Trophoblast cell (in vitro differentiated cells and primary cell): ENCODE measurements at places on chromosomes 2 and 18.

DNA sequence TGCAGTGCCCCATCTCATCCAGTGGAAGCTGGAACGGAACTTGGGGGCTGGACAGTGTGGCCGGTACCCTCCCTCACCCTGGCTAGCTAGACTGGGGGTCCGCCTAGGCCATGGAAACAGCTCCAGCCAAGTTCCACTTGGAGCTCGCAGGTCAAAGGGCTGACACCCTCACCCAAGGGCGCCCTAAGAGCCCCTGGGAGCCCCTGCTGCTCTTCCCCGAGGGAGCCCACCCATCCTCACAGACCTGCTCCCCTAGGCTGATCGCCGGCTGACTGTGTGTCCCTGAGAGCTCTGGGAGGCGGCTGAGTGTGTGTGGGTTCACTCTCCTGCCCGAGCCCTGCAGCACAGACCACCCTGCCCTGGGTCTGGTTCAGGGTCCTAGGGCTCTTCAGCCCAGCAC lies 118.2 kb upstream of the OTOS start:
- no peak for DNase-seq

GRCh38 chr2:200199005-200199404 lies 107.5 kb upstream of the SPATS2L start:
- DNase-seq, result no peak

- no peak for DNase-seq
These were observed 15.4 kb upstream of the MRPL33 start for GRCh38 chr2:27756091-27756490.

DNA sequence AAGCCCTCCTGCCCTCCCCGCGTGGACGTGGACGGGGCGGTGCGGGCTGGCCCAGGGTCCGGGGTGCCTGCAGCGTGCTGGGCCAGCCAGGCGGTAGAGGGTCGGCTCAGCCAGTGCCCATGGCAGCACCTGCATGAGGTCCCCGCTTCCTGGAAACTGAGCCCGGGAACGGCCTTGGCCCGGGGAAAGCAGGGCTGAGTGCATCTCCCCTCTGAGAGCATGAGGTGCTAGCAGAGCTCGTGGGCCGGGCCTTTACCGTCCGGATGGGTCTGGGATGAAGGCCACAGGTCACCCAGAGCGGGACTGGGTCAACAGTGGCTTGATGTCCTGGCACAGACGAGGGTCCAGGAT lies 39.8 kb downstream of the TSHZ1 start:
- no peak for DNase-seq
